ENCODE measurements at places on chromosomes 7 and 10.

DNA sequence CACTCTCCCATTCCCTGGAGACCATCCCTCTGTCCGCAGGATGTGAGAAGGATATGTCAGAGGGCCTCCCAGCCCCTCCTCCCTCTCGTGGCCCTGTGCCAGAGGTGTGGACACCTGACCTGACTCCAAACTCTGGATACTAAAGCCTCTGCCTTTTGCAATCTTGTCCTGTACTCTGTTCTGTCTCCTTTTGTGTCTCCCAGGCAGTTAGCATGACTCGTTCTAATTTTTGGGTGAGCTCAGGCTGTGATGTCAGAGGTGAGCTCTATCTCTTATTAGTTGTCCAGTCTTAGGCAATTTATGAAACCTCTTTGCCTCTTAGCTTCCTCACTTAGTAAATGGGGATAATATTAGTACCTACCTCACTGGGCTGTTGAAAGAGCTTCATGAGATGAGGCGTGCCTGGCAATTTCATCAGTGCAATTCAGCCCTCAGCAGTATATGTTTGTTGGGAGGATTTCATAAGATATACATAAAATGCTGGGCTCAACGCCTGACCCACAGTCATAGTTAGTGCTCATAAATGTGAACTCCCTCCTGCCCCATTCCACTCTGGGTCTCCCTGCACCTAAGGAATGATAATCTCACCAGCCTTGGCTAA, 10.9 kb downstream of the MARVELD1 start:
- DNase-seq, result no peak

- DNase-seq, result no peak
Measured at GRCh38 chr10:124653811-124654651, 90.1 kb downstream of the FAM53B start.

GRCh38 chr10:19958787-19959186, 142.6 kb downstream of the PLXDC2 start:
- DNase-seq, result no peak

GRCh38 chr7:77655836-77656455, 40.3 kb upstream of the RSBN1L start:
- no peak for DNase-seq

DNA sequence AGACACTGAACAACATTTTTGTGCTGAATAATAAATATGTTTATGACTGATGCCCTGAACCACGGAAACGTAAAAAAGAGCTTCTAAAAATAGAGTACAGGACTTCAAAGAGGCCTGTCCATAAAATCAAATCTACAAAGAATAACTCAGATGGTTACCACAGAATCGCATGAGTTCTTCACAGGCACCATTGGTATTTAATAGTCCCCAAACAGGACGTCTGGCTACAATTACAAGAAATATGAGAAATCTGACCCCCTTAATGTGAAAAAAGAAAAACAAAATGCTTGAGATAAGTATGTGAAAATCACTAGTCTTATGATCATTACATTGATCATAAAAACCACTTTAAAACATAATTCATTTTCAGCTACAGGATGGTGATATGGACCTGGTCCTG, 20.8 kb downstream of the CYTH3 start:
- DNase-seq, result no peak

DNA sequence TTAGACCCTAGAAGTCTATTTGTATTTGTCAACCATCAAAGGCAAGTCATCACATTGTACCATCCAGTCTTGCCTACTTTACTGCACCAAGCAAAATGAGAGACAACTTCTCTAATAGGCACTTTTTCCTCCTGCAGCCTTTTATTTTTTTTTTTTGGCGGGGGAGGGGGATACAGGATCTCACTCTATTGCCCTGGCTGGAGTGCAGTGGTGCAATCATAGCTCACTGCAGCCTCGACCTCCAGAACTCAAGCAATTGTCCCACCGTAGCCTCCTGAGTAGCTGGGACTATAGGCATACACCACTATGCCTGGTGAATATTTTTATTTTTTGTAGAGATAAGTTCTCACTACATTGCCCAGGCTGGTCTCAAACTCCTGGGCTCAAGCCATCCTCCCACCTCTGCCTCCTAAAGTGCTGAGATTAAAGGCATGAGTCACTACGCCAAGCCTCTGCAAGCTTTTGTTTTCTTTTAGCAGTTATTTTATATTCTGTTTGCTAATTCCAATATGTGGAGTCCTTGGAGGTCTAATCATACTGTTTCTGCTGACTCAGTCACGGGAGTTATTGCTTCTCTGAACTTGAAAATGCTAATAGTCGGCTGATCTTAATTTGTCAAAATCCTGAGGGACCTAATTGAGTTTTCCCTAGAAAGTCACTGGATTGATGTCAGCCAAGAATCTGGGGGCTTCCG, 14.2 kb downstream of the KPNA7 start:
- DNase-seq, result no peak

DNA sequence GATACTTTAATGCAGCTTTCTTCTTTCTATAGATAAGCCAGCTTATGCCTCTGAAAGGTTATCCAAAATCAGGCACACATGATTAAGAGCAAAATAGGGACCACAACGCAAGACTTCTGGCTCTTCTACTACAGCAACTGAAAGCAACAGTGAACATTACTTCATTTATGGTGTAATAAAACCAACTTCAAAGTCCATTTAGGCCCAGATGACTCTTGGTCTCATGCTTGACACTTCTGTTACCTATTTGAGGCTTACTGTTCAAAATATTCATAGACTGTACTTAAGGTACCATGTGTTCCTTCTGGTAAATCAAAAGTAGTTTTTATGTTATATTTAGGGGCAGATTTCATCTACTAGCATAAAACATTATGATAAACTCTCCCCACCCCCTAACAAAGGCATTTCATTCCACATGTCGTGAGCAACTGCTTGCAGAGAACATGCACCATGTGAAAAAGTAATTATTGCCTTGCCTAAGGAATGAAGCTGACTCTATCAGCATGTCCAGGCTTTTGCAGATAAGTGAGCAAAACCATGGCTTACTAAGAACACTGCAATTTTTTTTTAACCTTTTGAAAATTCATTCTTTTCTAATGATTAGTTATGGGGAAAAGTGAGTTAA, 154.9 kb upstream of the ITGB1 start:
- DNase-seq, result no peak

- no peak for DNase-seq
Measured at GRCh38 chr10:101076630-101077029, 14.8 kb downstream of the KAZALD1 start.

Measured in activated CD4-positive, alpha-beta T cell treated with anti-CD3 and anti-CD28 coated beads for 48 hours (primary cell).